SJSA1 (cell line): ENCODE measurements at places on chromosomes 2 and 18. TPM values are rescaled to one million over a fixed set of nuclear protein-coding genes. Genes with fewer than 3 reads are reported as not detected.

The ADD2 gene
- total RNA-seq, result not detected in 2 replicates

The IFIH1 gene
- 2.7 and 2.8 TPM in 2 replicates for total RNA-seq

The IL36B gene
- total RNA-seq, result not detected in 2 replicates

The DLX2 gene
- 0.92 TPM in 1 of 2 replicates, not detected in the other for total RNA-seq

The DPYSL5 gene
- total RNA-seq, result not detected in 2 replicates
